ENCODE measurements at places on chromosomes 16 and 17.

- peak; percentile 62 for DNase-seq
These were observed 5.3 kb downstream of the NEURL4 start for GRCh38 chr17:7323731-7324437.

DNA sequence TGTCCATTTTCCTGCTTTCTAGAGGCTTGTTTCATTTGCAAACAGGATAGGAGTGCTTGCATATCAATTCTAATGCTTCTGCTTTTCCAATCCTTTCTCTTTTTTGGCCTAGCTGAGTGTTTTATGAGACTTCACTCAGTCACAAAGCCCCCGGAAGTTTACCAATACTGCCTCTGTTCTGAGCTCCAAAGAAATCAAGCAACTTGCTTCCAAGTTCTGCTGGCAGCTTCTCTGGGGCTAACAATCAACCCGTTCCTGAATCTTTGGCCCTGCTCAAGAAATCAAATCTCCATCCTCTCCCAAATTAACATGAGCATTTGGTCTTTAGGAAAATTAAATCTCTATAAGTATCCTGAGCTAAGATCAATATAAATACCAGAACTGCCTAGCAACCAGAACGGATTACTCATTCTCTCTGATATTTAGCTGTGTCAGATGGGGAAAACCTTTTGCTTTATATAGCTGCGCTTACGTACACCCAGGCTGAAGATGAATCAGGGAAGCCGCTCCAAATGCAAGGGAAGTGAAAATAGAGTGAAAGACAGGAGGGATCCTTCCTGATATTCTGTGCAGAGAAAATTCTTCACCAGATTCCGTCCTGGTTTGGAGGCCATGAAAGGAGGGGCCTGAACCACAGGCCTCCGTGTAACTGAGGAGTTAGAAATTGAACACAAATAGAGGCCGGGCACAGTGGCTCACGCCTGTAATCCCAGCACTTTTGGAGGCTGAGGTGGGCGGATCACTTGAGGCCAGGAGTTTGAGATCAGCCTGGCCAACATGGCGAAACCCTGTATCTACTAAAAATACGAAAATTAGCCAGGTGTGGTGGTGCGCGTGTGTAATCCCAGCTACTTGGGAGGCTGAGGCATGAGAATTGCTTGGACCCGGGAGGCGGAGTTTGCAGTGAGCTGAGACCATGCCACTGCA is 23.3 kb upstream of the GRB2 start:
- no peak for DNase-seq

DNA sequence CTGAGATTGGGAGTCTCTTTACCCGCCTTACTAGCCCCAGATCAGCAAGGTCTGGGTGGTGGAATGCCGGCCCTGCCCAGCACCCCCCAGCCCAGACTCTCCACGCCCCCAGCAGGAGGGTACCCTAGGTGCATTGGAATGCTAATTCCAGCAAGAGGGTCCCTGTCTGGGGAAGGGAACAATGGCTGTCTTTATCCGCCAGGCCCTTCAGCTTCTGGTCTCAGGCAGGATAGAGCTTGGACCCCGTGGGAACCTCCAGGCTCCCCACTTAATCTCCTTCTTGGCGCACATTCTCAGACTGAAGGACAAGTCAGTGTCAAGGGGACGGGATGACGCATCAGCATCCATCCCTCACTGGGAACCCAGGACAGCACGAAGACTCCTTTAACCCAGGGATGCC is 85.1 kb downstream of the LITAF start:
- no peak for DNase-seq

GRCh38 chr16:85853547-85854545 is 45.1 kb upstream of the IRF8 start:
- no peak for DNase-seq

DNA sequence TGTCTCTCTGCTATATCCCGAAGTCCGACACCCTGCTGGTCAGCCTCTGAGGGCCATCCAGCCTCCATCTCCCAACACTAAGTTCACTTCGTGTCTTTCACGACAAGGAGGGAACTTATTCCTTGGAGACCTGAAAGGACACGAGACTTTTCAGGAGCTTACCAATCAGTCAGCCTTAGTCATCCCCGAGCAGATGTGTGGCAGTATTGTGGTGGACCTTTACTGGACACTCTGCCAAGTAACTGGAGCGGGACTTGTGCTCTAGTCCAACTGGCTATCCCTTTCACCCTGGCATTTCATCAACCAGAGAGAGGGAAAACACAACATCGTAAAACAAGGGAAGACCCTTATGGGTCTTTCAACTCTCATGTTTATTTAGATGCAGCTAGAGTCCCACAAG is 87.1 kb downstream of the EMP2 start:
- no peak for DNase-seq

DNA sequence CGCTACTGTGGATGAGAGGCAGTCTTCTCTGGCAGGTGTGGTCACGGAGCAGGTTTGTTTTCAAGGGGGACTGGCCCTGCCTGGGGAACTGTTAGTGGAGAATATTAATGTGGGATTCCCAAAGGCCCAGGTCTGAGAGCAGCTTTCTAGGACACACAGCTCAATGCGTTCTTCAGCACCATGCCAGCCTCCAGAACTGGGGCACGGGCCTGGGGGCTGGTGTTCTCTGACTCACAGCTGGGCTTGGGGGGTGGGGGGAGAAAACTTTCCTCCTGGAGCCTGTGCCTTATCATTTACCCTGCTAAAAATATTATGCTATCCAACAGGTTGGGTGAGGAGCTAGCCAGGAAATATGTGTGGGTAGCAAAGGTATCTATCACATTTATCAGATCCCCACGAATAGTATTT is 13.5 kb upstream of the LHX1 start:
- no peak for DNase-seq

DNA sequence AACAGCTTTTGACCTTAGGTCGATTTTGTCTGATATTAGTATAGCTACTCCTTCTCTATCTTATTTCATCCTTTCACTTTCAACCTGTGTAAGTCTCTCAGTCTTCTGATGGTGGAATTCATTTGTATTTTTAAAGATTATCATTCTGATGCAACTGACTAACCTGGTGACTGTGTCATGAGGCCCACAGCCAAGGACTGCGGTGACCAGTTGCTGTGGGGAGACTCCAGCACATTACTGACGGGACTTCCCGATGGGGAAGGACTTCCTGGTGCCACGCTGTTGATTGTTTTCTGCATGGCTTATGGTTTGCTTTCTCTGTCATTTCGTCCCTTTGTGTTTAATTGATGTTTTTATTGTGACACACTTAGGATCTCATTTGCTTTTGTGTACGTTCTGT is 34.2 kb downstream of the RMI2 start:
- DNase-seq, result no peak

- DNase-seq, result no peak
These were observed 122.7 kb downstream of the FTO start for GRCh38 chr16:53826658-53827057.

GRCh38 chr16:48492133-48492532 is 106.9 kb upstream of the SIAH1 start:
- DNase-seq, result no peak

DNA sequence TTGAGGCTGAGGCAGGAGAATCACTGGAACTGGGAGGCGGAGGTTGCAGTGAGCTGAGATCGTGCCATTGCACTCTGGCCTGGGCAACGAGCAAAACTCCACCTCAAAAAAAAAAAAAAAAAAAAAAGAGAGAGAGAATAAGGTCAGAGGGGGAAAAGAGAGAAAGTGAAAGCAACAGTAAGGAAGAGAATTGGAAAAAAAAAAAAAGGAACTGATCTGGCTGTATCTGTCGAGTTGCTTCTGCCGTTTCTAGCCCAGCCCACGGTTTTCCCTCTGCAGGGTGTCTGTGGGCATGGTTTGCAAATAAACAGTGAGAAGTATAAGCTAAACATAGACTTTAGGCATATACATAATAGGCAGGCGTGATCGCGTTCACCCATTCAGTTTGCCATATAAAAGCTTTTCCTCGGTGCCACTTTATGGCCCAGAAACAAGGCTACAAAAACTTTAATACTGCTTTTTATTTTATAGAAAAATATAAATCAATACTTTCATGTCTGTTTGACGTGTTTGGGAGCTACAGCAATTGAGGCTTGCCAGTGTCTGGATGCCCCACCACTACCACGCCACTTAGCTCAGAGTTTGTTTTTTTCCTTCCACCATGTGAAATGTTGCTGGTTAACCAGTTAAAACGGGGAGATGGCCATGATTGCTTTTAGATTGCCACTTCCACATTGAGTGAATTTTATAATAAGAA is 436.7 kb downstream of the MAF start:
- DNase-seq, result no peak

DNA sequence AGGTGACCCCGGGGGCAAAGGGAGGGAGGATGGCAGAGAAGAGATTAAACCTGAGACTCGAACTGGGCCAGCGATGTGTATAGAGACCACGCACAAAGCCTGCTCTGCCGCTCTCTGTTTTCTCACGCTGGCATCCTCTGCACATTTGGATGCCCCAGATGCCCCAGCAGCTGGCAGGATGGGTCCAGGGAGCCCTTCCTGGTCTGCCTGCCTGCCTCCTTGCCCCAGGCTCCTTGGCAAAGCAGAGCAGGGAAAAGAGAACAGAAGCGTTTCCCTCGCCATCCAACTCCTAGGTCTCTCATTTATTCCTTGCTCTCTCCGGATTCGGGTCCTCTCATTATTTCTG is 5.2 kb upstream of the PIPOX start:
- DNase-seq, result no peak

DNA sequence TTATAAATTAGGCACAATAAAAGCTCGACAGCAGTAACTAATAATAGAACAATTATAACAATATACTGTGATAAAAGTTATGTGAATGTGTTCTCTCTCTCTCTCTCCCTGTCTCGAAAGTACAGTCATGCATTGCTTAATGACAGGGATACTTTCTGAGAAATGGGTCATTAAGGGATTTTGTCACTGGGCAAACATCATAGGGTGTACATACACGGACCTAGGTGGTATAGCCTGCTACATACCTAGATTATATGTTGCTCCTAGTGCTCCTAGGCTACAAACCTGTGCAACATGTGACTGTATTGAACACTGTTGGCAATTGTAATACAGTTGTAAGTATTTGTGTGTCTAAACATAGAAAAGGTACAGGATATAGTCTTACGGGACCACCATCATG is 6.9 kb downstream of the ZNRF1 start:
- no peak for DNase-seq

DNA sequence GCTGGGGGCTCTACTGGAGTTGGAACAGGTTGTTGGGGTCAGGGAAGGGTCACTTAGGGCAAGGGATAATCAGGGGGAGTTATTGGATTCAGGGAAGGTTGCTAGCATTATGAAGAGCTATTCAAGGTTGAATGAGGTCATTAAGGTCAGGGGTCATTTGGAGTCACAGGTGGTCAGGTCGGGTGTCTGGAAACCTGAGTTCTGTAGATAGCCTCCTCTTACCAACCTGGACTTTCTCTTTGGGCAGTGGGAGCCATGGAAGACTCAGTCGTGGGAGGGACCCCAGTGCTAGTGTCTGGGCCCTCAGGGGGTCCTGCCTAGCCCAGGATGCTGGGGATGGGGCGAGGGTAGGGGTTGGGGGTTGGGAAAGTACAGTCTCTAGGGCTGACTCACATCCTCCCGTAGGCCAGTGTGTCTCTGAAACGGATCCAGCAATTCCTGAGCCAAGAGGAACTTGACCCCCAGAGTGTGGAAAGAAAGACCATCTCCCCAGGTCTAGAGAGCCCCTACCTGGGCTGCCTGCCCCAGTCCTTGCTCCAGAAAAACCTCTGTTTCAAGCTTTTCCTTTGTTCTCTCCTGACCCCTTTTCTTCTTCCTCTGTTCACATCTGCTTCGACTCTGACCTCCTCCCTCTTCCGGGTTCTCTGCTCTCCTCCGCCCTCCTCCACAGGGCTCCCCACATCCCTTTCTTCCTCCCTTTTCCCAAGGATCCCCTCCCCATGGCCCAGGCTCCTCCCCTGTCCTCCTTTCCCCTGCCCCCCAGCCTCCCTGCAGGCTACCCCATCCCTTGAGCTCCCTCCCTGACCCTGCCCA is 33.5 kb downstream of the ABCC3 start:
- DNase-seq, result no peak

GRCh38 chr17:40596261-40596919 is 31.1 kb upstream of the CCR7 start:
- no peak for DNase-seq

GRCh38 chr17:37052450-37052849 is 103.7 kb downstream of the AATF start:
- DNase-seq, result no peak

GRCh38 chr17:64005734-64006167 is 7.6 kb downstream of the PRR29 start:
- no peak for DNase-seq

- no peak for DNase-seq
These were observed 16.9 kb downstream of the POLR3K start for GRCh38 chr16:36336-36984.

- DNase-seq, result no peak
These were observed 13.1 kb upstream of the CTCF start for GRCh38 chr16:67549240-67549639.

- no peak for DNase-seq
These were observed 58.5 kb downstream of the MYH13 start for GRCh38 chr17:10314329-10314728.

DNA sequence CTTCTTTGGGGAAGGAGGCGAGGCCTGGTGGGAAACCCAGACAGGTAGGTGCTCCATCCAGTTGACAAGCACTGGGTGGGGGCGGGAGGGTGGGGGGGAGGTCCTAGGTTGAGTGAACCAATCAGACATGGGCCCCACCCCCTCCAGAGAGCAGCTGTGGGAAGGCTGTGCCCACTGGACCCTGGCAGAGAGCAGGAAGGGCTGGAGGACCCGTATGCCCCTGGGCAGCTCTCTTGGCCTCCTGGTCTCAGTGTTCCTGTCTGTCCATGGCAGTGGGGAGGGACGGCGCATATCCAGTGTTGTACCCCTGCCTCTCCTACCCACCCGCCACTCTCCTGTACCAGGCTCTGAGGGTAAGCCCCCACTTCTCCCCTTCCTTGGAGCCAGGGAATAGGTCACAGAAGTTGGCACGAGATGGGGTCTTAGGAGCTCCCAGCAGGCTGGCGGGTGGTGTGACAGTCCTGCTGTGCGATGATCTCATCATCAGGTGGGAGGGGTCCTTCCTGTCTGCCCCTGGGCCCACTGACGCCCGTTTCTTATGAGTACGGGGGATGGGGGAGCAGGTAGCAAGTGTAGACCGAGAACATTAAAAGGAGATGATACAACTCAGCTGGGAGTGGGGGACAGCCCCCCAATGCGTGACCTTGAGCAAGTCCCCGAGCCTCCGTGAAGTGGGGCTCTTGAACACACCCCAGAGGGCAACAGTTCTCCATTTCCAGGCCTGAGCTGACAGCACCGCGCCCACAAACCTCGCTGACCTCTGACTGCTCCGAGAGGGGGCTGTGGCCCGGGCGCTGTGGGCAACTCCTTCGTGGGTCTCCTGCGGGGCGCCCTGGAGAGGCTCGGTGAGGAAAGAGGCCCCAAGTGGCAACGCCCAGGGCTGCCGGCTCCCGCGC is 1.2 kb upstream of the ZFPM1 start:
- DNase-seq, result no peak

GRCh38 chr17:19787733-19788357 is 39.7 kb upstream of the ALDH3A1 start:
- no peak for DNase-seq

GRCh38 chr16:71409011-71409775 is 32.7 kb downstream of the TLE7 start:
- DNase-seq, result no peak

Data from naive thymus-derived CD4-positive, alpha-beta T cell (primary cell).